Activated CD4-positive, alpha-beta memory T cell treated with anti-CD3 and anti-CD28 coated beads for 36 hours (primary cell): ENCODE measurements at places on chromosomes 6 and 20.

DNA sequence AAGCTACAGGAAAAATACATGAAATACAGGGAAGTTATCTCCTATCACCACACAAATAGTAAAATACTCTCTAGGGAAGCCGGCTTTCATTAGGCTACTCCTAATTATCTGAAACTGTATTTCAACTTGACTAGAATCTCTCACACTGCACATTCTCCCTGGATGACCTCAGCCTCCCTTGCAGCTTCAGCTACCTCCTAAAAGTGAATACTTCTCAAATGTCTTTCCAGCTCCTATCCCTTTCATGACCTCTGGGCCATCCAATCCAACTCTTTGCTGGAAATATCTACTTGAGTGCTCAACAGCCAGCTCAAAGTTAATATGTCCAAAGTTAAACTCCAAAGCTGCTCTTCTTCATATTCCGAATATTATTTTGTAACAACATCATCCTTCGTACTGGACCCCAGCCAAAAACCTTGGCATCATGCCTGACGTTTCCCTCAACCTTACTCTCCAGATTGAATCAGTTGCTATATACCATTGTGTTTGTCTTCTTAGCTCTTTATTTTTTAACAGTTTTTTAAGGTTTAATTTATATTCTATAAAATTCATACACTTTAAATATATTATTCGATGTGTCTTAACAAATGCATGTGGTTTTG, 29.4 kb upstream of the KIF6 start:
- DNase-seq, result no peak

GRCh38 chr20:4546342-4546741, 175.4 kb upstream of the PRND start:
- no peak for DNase-seq

DNA sequence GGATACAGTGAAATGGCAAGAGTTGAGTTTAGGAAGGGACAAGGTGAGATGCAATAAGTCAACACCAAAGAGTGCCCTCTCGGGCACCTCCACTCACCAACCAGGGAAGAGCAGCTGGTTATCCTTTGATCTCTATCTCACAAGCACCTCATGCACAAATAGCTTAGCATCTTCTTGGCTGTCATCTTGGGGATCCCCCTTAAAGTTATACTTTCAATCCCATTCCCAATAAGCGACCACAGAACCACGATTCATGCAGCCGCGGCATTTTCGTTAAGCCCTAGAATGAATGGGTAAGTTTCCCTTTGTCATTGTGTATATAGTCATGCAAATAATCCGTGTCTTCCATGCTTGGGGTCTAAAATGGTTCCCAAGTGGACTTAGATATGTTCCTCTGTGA, 73.5 kb downstream of the ADTRP start:
- peak; percentile 67 for DNase-seq

- no peak for DNase-seq
Measured at GRCh38 chr6:54291146-54291545, 17.1 kb upstream of the TINAG start.

- DNase-seq, result no peak
Measured at GRCh38 chr20:62239278-62239879, 1.1 kb downstream of the OSBPL2 start.

DNA sequence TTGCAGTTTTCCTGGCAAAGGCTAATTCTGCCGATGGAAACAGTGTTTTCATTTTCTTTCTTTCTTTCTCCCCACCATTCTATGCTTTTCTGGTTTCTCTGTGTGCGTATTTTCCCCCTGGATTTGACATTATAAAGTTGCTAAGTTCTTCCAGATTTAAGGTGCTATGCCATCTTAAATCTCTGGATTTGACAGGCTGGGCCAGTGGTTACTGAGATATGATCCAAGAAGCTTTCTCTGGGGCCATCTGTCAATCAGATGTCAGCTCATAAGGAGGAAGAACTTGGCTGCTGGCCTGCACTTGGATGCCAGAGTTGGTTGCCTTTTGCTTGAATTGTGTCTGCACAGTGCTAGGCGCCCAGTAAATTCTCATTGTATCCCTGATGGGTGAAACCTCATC, 39.7 kb downstream of the SLC2A10 start:
- DNase-seq, result no peak

DNA sequence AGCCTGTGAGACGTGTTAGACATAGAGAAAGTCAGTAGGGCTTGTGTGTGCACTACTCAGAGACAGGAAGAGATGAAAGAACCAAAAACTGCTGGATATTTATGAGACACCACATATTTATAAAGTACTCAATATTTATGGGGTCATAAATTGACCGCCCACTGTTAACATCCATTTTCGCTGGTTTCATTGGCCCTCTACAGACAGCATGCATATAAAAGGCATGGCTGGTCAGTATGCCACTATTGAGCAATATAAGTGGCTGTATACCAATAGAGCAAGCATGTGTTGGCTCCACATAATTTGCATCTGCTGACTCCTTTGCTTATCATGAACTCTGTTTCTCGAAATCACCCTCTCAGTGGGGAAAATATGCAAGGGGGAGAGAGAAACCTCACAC, 110.3 kb upstream of the BTN3A2 start:
- DNase-seq, result no peak

DNA sequence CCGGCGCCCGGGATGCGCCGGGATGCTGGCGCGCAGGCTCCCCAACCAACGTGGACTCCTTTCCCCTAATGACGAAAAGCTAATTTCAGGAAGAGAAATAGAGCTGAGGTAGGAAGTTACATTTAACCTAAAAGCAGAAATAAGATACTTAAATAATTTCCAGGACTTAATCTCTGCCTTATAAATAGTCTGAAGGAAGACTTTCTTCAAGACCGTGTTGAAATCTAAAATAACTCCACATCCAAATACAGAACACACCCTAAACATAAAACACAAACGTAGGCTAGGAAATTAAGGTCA, 1.3 kb downstream of the ASF1A start:
- no peak for DNase-seq

DNA sequence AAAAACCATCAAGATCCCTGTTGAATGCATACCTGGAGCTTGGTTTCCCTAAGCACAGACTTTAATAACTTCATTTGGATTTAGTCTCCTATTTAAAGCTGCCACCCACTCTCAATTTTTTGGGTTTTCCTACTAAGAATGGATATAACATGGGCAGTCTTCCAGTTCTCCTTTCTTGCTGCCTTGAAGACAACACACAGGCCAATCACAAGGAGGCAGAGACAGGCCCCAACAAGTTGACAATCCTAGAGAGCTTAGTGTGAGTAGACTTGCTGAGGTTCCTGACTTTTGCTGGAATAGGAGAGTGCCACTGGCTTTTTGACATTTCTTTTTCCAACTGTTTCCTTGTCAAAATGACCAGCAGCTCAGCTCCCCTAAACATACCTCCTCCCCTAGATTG, 112.3 kb upstream of the ESR1 start:
- no peak for DNase-seq

DNA sequence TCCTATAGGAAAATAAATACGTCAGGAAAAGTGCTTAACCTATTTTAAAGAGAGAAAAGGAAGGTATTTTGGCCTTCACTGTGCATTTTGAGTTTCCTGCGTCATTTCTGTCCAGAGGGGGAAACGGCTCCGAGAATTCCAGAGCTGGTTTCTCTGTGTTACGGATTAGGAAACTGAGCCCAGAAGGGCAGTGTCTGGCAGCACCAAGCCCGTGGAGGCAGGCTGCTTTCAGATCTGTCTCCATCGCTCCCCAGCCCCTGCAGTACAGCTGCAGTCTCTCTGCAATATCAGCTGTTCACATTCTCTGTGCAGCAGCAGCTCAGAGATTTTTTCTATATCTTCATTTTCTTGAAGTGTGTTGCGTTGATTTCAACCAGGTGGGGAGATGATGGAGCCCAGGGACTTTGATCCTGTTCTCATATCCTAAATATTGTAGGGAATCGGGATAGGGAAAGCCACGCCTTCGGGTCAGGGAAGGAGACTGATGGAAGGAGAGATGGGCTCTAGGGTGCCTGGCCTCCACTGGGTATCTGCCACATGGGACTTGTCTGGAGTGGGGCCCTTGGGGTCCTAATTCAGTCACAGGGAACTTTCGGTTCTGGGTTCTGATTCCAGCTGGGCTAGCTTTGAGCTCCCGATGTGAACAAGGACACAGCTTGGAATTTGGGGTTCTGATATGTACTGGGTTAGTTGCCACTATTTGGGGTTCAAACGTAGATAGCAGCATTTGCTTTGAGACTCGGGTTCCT, 2.8 kb downstream of the ANKRD60 start:
- DNase-seq, result no peak

- DNase-seq, result no peak
Measured at GRCh38 chr6:169404828-169405227, 151.2 kb upstream of the THBS2 start.

GRCh38 chr6:57173056-57173885, 1.1 kb downstream of the BAG2 start:
- DNase-seq, result peak; percentile 42

DNA sequence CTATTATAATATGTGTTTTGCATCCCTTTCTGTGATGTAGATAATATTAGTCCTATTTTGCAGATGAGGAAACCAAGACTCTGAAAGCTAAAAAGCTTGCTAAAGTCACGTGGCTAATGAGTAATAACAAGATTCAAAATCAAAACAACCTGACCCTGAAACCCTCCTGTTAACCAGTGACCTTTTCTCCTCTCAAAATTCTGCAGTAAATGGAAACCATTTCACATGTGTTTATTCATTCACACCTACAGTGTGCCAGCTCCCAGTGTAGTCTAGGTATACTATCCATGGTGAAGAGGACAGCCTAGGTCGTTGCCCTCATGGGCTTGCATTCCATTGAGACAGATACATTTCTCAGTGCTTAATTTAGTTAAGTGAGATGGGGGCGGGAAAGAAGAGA, 30.6 kb upstream of the PHACTR2 start:
- DNase-seq, result no peak

DNA sequence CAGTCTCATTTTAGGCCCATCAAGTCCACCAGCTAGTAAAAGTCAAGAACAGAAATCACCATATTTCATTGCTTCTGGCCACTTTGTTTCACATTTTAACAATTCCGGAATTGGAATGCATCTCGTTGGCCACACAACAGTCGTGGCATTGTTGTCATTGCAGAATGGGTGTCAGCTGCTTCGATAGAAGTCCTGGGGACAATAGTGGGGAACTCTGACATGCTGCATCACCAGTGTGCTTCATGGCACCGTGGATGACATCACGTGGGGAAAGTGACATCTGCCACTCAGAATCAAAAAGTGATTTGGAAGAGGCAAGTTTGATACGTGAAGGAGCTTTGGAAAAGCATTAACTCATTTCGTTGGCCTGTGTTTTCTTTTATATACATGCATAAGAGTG, 43.8 kb upstream of the XRN2 start:
- DNase-seq, result no peak

DNA sequence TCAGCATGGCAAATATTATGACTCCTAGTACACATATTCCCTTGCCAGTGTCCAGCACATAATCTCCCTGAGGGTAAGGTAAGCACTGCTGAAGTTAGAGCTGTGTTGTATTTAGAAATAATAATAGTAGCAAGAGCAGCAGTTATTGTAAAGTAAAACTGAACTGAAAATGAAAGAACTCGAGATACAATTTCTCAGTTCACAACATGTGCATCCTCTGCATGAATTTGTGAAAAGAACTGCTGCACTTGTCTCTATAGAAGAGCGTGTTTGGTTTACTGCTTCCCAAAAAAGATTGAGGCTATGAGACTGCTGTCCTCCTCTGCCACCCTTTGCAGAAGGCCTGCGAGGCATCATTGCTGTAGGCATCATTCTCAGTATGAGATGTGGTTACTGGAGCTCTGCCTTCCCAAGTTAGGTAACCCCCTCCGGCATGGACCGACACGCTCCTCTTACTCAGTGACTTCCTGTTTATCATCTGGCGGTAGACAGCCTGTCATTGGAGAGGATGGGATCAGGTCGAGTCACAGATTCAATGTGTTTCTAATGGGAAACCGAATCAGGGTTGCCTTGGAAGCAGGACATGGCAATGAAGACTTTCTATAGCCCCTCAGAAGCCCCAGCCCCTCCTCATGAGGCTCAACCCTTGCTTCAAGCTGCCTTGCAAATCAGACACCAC, 48.1 kb downstream of the SLC24A3 start:
- DNase-seq, result no peak

- DNase-seq, result no peak
Measured at GRCh38 chr20:38278763-38279162, 18.2 kb upstream of the KIAA1755 start.

GRCh38 chr6:134706806-134707205, 243.1 kb downstream of the ALDH8A1 start:
- no peak for DNase-seq

GRCh38 chr6:5119090-5119951, 34.2 kb downstream of the PPP1R3G start:
- no peak for DNase-seq
